ENCODE measurements at places on chromosomes 16 and 17.

- no peak for DNase-seq
Observed at GRCh38 chr17:50079334-50080095, 15.6 kb upstream of the PDK2 start.

- DNase-seq, result no peak
Observed at GRCh38 chr16:67943619-67944504, at the start of gene LCAT. Gene LCAT (minus strand): TSS chr16:67944120. CDS start chr16:67944101, 19 bp downstream.

- peak; percentile 14 for DNase-seq
Observed at GRCh38 chr17:60720763-60721531, 43.3 kb downstream of the BCAS3 start.

- no peak for DNase-seq
Observed at GRCh38 chr16:50498431-50499155, 49.6 kb upstream of the NKD1 start.

- DNase-seq, result no peak
Observed at GRCh38 chr17:77884967-77885641, 73.4 kb upstream of the TNRC6C start.

DNA sequence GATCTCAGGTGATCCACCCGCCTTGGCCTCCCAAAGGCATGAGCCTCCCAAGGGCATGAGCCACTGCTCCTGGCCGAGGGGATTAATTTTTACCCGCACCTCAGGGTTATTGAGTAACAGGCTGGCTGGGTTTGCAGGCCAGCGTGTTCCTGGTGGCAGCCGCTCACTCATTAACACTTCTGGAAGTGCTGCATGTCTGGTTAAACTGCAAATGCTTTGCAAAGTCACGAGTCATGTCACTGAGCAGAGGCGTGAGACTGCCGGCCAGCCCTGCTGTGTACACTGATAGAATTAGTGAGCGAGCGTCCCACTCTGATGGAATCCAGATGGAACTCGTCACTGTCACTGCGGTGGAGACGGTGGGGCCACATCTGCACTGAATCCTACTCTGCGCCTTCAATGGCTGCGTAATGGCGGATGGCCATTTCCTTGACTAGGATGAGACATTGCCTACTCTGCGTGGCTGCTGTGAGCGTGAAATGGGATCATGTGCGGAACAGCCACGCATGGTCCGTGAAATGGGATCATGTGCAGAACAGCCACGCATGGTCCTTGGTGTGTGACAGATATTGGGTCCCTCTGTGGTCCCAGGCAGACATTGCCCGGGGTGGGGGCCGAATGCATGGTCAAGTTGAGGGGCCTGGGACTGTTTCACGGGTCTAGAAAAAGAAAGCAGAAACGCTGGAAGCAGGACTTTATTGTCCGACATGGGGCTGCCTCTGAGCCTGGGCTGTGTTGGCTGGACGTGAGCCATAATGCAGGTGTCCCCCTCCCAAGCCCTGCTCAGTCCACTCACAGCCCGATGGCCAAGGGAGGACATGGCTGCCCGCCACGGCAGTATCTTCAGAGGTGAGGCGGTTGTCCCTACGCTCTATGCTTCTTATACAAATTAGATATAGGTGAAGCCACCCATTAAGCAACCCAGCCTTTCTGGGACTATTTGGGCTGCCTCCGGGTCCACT lies 740 bp upstream of the SLC5A10 start:
- DNase-seq, result no peak

Data from stimulated activated CD4-positive, alpha-beta T cell treated with anti-CD3 and anti-CD28 coated beads, TNF-alpha, amount 100 ng/mL, for 24 hours (primary cell).